ENCODE measurements at places on chromosomes 11 and 22.

DNA sequence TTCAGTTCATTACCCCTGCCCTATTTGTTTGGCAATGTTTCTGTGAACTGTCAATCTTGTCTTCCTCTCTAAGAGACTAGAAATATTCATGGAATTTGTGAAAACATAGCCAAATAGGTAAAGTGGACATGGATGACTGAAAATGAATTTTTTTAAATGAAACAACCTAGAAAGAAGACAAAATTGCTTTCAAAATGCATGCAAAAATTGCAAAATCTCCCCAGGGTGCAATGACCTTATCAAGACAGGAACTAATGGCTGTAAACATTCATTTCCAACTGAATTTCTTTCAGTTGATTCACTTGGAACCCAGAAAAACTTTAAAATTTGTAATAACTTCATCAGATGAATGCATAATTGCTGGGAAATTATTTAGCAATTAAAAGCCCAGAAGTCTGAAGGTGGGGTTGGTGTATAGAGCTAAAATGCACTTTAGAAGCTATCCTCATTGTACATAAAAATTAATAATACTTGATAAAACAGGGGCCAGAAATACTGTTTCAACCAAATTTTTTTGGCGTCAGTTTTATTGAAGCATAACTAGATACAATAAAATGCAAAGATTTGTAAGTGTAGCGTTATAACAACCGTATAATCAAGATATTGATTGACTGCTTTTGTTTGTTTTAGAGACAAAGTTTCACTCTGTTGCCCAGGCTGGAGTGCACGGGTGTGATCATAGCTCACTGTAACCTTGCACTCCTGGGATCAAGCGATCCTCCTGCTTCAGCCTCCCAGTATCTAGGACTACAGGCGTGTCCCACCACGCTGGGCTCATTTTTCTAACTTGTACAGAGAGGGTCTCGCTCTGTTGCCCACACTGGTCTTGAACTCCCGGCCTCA, 27.6 kb upstream of the SLC35C1 start:
- no peak for DNase-seq

DNA sequence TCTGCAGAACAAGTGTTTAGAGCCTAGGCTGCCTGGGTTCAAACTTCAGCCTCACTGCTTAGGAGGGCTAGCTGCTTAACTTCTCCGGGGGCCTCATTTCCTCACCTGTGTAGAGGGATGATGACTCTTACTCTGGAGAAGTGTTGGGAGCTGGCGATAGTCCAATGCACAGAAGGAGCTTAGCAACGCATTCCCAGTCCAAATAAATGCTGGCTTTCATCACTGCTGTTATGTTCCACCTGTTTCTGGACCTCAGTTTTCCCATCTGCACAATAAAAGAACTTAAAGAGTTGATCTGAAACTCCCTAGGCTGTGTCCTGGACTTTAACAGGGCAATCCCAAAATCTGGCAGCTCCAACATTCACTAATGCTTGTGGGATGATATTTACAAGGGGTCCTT, 337.8 kb downstream of the MIAT start:
- DNase-seq: no peak

DNA sequence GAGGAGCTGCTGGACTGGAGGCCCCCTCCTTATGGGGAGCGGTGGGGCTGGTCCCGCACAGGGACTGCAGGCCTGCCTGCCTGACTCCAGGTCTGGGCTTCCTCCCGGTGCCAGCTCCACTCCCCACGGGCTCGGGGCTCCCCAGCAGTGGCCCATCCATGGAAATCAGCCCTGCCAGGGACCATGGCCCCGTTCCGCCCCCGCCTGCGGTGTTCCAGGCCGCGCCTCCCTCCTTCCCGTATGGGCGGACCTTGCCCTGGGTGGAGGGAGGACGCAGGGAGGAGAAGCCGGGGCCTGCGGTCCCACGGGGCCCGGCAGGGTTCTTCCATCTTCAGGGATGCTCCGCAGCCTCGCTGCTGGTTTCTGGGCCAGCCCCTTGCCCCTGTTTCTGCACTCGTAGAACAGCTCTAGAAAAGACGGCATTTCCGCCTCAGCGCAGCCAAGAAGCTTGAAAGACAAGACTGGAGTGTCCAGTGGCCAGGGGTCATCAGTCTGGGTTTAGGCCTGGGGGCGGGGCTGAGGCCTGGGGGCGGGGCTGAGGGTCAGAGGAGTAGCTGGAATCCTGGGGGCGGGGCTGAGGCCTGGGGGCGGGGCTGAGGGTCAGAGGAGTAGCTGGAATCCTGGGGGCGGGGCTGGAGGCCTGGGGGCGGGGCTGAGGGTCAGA, 1330.6 kb downstream of the BRD1 start:
- DNase-seq: peak; percentile 24

DNA sequence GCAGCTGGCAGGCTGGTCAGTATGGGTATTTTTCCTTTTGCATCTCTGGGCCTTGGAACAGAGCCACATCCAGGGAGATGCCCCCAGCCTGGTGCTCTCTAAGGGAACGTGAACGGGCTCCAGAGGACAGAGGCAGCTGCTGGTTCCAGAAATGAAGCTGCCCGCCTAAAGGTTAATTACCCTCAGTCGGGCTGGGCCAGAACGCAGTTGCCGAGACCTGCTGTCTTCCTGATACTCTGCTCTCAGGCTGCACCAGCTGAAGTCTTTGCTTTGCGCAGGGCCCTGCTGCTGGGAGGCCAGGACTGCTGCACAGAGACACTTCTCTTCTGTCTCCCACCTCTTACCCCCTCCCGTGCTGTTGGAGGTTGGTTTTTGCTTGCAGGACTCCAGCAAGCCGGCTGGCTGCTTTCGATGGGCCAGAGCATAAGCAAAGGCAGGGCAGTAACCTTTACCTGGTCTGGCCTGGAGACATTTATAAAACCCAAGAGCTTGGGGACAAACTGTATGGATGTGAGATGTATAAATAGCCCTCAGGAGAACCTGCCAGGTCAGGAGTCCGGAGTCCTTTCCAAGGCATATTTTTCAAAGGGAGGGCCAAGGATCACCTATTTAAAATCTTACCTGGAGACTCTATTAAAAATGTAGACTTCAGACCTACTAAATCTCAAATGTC, 197.1 kb downstream of the GRIK4 start:
- no peak for DNase-seq

DNA sequence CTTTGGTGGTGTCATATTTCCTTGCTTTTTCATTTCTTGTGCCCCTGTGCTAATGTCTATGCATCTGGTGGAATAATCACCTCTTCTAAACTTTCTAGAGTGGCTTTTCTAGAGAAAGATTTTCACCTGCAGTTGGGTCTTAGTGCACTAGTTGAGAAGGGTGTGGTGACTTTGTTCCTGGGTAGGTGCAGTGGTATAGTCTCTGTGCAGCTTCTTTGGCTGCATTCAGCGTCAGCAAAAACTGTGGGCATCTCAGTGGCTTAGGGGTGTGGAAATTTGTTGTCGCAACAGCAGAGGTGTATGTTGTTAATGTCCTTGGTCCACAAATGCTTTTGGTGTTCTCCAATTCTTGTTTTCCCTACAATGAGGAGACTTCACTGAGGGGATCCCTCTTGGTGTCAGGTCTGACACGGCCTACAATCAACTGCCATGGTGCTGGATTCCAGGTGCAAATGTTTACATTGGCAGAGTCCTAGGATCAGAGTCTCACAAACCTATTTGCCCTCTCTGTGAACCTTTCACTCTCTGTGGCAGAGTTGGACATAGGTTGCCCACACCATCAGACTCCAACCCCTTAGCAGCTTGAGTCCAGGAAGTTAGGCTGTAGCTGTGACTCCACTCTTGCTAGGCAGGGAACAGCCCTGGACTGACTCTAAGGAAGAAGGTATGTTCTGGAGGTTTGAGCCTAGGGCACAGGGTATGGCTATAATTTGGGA, 48.8 kb downstream of the GDPD4 start:
- DNase-seq: no peak

DNA sequence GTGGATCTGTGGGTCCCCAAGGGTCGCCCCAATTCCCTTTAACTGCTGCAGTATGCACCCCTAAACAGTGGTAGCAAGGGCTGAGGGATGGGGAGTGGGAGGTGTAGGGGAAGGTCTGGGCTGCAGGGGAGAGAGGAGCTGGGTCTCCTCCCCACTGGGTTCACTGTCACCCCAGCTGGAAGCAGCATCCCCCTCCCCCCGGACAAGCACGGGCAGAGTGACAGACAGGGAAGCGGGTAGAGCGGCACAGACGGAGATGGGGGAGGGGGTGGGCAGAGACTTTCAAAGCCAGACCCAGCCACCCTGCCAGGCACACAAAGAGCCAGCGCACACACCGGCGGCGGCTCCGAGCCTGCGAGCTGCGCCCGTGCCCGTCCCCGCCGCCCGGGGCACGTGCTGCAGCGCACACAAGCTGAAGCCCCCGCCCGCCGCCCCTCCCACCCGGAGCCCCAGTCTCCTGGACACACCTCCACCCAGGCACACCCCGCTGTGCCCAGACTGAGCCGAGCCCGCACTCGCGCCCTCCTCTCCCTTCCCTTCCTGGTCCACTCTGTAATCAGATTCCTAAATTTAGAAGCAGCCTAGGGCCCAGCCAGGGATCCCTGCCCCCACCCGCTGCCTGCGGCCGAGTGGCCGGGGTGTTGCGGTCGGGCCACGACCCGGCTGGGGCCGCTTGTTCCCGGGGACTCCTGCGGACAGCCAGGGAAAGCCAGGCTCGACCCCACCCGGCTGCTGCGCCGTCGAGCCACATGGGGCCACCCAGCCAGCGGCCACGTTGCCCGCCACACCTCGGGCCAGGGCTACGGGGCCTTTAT, 935 bp upstream of the RCOR2 start:
- DNase-seq: peak; percentile 73

- peak; percentile 53 for DNase-seq
These were observed 35.1 kb upstream of the SMTN start for GRCh38 chr22:31045900-31046538.

GRCh38 chr22:24054356-24054755, 43.3 kb downstream of the CABIN1 start:
- no peak for DNase-seq
